ENCODE measurements at places on chromosomes 3 and 15. TPM values are rescaled to one million over a fixed set of nuclear protein-coding genes. Genes with fewer than 3 reads are reported as not detected.

DNA sequence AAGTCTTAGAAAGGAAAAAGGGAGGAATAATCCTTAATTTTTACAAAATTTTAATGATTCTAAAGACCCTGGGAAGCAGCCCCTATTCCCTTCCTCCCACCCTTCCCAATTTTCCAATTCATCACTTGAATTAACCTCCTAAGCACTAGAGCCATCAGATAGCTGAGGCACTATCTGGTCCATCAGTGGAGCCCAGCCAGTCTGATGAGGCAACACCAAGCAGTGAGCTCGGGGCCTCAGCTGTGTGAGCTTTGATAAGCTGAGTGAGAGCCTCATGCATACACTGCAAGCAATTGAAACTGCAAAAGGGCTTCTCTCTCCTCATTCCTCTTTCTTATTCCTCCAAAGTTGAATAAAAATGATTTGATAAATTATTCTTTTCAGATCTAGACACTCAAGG lies 31.9 kb downstream of the TUSC7 start:
- no peak overlapping the region for H3K27ac ChIP-seq
- H3K36me3 ChIP-seq = no peaks in the 10 kb centered on the region
- no peaks in the 10 kb centered on the region for H3K27me3 ChIP-seq
- DNase-seq = peak; percentile 13

Gene SOX2
- total RNA-seq = 245 TPM

DNA sequence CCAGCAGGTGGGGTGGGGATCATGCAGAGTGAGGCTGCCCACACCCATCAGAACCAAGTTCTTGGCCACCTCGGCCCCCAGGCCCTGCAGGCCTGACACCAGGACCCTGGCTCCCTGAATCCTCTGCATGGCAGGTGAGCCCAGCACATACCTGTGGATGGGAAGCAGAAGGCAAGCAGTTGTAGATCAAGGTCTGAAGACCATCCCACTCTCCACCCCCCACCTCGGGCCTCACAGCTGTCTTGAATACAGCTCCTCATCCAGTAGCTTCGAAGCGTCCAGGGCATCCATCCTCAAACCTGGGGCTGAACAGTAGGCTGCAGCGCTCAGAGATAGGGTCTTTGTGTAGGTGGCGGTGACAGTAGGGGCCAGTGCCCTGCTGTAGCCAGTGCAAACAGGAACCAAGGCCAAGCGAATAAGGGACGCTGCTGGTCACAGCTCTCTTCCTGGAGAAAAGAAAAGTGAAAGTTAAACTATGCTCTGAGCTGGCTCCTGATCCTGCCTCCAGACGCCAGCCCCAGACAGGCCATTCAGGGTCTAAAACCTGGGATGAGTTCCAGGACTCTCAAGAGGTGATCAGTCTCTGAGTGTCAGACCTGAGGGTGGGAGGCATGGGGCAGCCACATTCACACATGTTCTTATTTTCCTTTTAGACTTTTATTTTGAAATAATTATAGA lies at the start of gene UBA7:
Gene UBA7, minus strand, starts transcription at position 457 of the 678 bp plus-strand sequence. Its CDS starts 166 bp downstream, at position 291.
- no peak within 1 kb of the TSS for H3K27ac ChIP-seq
- H3K4me1 ChIP-seq = no peaks in the 10 kb centered on the region
- no peaks in the 10 kb centered on the region for H3K36me3 ChIP-seq
- no peaks in the 10 kb centered on the region for H3K27me3 ChIP-seq

GRCh38 chr3:61520966-61521628 lies 40.3 kb upstream of the PTPRG start:
- H3K27me3 ChIP-seq = no peaks in the 10 kb centered on the region
- no peak overlapping the region for H3K27ac ChIP-seq
- peaks cover 27% of the 10 kb centered on the region for H3K4me1 ChIP-seq
- H3K36me3 ChIP-seq = no peaks in the 10 kb centered on the region

Gene ITPKA
- total RNA-seq = 1.2 TPM

DNA sequence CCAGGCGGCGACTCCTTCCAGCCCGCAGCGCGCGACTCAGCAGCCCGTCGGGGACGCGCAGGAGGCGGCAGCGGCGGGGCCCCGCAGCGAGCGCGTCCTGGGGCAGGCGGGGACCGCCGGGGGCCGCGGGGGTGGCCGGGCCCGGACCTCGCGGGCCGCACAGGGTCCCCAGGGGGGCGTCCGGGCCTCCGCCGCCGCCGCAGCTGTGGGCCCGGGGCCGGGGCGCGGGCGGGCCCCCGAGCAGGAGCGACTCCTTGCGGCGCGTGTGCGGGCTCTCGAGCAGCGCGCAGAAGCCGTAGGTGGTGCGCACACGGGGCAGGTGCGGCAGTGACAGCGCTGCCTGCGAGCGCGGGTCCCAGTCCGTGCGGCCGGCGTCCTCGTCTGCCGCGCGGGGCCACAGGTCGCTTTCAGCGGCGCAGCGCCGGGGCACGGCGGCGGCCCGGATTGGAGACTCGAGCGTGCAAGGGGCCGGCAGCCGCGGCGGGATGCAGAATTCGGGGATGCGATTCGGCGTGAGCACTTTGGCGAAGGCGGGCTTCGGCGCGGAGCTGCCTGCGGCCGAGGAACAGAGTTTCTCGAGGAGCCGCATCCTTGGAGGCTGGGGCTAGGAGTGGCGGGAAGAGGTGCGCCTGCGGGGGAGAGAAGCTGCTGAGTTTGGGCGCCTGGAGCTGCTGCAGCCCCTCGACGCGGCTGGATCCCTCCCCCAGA lies 535 bp downstream of the C2CD4B start:
- H3K36me3 ChIP-seq = no peaks in the 10 kb centered on the region
- peaks cover 17% of the 10 kb centered on the region for H3K4me1 ChIP-seq
- peaks cover 73% of the 10 kb centered on the region for H3K27me3 ChIP-seq
- H3K4me3 ChIP-seq = peak overlapping the region; percentile 82
